ENCODE measurements at places on chromosomes 3 and 15.

- DNase-seq, result no peak
These were observed 40.9 kb upstream of the HERC1 start for GRCh38 chr15:63874616-63875015.

- no peak for DNase-seq
These were observed 14.4 kb upstream of the ANKRD28 start for GRCh38 chr3:15812183-15812582.

DNA sequence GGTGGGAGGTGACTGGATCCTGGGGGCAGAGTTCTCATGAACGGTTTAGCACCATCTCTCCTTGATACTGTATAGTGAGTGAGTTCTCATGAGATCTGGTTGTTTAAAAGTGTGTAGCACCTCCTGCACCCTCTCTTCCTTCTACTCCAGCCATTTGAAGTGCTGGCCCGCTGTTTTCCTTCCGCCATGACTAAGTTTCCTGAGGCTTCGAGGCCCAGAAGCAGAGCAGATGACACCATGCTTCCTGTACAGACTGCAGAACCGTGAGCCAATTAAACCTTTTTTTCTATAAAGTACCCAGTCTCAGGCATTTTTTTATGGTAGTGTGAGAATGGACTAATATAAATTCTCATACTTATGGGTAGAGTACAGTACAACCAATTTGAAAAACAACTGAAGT lies 123.6 kb upstream of the BHLHE40 start:
- no peak for DNase-seq

- DNase-seq, result no peak
These were observed 22.9 kb downstream of the CLSTN2 start for GRCh38 chr3:139957844-139958243.

GRCh38 chr3:143428294-143428693 lies 308.7 kb downstream of the CHST2 start:
- DNase-seq, result no peak

All from activated CD4-positive, alpha-beta T cell treated with anti-CD3 and anti-CD28 coated beads, Interleukin-2, amount 10 ng/mL, durations not matched to agents 24 days and 14 days (primary cell).